T1000 (cell line): ENCODE measurements at places on chromosomes 1 and 21.

DNA sequence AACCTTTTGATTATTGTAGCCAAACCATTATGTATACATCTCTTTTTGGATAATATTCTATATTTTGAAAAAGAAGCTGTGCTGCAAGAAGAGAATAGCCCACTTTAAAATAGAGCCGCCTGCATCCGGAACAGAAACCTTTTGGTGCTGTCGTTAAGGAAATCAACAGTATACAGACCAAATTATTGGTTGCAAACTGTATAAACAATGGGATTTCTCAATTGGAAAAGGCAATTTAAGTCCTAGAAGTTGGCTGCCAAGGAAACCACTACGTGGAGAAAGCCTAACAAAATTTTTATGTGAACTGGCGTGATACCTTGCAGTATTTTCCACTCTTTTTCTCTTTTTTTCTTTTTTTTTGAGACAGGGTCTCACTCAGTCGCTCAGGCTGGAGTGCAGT, 25.8 kb downstream of the DESI2 start:
- no peak for DNase-seq

DNA sequence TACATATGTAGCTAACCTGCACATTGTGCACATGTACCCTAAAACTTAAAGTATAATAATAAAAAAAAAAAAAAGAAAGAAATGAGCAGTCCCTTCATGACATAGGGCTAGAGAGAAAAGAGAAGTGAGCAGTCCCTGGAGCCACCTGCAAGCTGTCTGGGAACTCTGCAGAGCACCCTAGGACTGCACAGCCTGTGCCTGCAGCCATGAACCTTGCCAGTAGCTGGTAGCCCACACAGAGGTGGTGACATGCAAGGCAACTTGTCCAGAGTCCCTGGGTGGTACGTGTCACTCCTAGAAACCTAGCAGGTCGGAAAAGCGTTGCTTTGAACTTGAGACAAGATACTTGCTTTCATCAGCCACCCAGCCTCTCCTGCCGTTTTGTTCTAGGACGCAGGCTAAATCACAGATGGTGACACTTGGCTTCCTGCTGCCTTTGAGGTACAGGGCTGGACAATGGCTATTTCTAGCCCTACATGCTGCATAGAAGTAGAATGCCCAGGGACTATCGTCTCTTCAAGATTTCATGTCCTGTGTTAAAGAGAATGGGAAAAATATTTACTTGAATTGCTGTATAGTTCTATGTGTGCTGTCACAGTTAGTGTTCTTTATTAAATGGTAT, 260.9 kb downstream of the LTN1 start:
- no peak for DNase-seq

DNA sequence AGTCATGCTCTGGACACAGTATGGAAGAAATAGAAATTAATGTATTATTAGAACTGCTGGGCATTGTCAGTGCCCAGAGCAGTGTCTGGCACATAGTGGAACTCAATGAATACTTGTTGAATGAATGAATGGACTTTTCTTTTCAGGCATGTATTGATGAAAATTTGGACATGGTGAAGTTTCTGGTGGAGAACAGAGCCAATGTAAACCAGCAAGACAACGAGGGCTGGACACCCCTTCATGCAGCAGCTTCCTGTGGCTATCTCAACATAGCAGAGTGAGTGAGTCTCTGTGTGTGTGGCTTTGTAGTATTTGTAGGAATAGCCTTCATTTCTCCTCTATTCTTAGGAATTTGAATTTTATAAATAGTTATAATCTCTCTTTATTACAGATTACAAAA, 68.1 kb downstream of the PPP1R12B start:
- no peak for DNase-seq

- no peak for DNase-seq
Observed at GRCh38 chr1:224189561-224189960, 6.5 kb downstream of the DEGS1 start.

DNA sequence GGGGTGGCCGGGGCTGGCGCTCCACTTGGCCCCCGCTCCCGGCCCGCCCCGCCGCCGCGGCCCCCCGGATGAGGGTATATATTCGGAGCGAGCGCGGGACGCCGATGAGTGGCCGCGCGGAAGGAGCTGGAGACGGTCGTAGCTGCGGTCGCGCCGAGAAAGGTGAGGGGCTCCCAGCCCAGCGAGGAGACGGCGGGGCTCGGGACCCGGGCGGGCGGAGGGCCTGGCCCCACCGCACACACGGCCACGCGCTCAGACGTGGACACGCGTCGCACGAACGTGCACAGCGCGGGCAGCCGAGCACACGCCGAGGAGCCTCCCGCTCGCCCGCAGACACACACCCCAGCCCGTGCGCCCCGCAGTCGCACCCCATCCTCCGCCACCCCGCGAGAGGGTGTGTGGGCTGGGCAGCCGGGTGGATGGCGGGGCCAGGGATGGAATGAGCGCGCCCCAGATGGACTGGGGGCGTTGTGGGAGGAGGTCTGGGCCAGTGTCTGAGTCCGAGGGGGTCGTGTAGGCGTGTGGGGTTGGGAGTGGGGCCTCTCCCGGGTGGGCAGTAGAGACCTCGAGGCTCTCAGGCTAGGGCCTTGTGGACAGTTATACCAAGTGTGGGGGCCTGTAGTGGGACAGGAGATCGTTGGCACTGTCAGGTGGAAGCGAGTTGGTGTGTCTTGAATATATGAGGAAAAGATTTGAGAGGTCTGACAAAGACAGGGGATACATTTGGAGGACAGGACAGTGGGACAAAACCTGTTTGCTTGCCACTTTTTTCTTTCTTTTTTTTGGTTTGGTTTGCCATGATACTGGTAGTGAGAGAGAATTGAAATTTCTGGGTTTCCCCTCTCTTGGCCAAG, at the start of gene UAP1:
Gene UAP1, plus strand, starts transcription at position 107 of the 854 bp plus-strand sequence. CDS start 4,347 bp downstream, outside the sequence.
- no peak for DNase-seq

GRCh38 chr1:218852527-218852926, 321.2 kb upstream of the LYPLAL1 start:
- no peak for DNase-seq

DNA sequence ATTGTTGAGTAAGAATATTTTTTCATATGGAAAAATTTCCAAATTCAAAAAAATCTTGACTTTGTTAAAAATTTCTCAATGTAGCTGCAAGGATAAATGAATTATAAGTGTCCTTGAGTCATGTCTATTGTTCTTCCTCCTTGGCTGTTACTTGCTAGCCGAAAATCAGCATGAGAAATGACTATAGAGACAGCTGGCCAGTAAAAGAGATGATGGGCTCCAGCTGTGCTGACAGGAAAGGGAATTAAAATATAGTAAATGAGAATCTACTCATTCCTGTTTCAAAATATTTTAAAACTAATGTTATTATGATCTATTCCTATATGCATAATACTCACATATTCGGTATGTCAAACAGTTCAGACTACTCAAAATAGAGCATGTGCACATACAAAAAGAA, 1292.6 kb downstream of the BRINP3 start:
- no peak for DNase-seq

- no peak for DNase-seq
Observed at GRCh38 chr1:30527511-30528140, 195.8 kb downstream of the MATN1 start.

DNA sequence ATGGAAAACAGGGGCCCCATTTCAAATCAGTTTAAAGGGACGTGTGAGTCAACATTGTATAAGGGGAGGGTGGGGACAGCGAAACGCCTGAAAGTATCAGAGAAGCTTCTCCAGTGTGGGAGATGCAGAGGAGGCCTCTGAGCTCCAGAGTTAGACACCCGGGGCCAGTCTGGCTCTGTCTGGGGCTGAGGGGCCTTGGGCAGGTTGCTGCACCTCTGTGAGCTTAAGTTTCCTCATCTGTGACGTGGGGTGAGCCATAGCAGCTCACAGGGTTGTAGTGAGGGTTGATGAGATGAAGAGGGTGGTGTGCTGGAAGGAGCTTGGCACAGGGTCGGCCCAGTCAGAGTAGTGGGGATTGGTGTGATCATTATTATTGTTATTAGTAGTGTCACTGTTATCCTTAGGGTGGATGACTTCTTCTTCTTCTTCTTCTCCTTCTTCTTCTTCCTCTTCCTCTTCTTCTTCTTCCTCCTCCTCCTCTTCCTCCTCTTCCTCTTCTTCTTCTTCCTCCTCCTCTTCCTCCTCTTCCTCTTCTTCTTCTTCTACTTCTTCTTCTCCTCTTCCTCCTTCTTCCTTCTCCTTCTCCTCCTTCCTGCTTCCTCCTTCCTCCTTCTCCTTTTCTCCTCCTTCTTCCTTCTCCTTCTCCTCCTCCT, 282.0 kb downstream of the PTPRU start:
- DNase-seq, result no peak
